ENCODE measurements at places on chromosomes 1 and 21. TPM values are rescaled to one million over a fixed set of nuclear protein-coding genes. Genes with fewer than 3 reads are reported as not detected.

GRCh38 chr21:39776589-39776988 is 31.6 kb downstream of the IGSF5 start:
- DNase-seq, result no peak

- no peak for DNase-seq
Observed at GRCh38 chr1:17246971-17247370, 1.9 kb upstream of the PADI3 start.

DNA sequence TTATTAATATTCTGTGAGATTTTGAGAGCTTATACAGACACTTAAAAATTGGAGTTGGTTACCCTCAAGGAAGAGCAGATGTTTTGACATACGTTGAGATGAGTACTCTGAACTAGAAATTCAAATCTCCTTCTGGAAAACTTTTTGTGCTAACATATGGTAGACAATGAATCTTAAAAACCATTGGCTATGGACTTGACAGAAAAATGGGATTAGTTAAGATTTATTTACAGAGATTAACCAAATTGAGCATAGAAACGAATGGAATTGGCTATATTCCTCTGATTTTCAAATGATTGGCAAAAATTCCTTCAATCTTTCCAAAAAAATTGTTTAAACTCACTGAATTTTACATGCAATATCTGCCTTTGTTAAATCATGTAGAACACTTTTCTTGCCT is 1392.9 kb downstream of the BRINP3 start:
- no peak for DNase-seq

- peak; percentile 12 for DNase-seq
Observed at GRCh38 chr1:107140703-107141490, at the start of gene NTNG1. Gene NTNG1 (plus strand): TSS chr1:107141039.

DNA sequence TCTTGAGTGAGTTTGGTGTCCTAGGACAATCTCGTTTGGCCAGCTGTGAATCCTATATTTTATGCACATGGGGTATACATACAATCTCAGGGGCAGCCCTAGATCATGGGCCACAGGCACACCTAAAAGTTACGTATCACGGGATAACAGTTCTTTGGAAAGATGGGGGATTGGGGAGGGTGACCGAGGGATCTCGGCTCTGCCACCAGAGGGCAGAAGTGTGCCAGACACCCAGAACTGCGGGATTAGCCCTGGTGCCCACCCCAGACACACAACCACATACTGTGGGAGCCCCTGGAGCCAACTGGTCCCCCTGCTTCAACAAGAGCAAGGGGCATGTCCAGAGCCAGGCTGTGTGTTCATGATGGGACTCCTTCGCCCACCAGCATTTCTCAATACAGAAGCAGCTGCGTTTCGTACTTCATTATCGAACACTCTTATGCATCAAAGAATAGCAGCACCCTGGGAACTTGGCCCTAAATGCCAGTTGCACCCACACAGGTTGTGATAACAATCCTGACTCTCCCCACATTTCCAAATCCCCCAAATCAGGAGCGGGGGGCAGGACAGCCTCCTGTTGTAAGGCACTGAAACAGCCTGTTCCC is 37.4 kb downstream of the TMCO4 start:
- DNase-seq, result no peak

DNA sequence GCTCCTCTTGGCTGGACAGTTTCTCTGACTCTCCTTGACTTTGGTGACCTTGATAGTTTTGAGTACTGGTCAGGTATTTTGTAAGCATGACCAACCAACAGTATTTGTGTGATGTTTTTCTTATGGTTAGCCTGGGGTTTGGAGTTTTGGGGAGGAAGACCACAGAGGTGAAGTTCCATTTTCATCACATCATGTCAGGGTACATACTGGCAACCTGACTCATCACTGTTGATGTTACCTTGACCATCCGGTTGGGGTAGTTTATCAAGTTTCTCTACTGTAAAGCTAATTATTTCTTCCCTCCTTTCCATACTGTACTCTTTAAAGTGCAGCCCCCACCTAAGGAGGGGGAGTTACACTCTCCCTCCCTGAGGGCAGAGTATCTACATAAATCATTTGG is 13.4 kb downstream of the OSCP1 start:
- DNase-seq, result no peak

GRCh38 chr1:9537863-9538668 is 1.2 kb upstream of the SLC25A33 start:
- DNase-seq, result no peak

- DNase-seq, result peak; percentile 92
Observed at GRCh38 chr1:150578272-150579109, 919 bp downstream of the MCL1 start.

- no peak for DNase-seq
Observed at GRCh38 chr1:198054510-198054909, 102.3 kb upstream of the NEK7 start.

GRCh38 chr1:211843018-211843417 is 12.5 kb upstream of the LPGAT1 start:
- no peak for DNase-seq

GRCh38 chr1:230103306-230104173 is 36.5 kb downstream of the GALNT2 start:
- DNase-seq, result no peak

DNA sequence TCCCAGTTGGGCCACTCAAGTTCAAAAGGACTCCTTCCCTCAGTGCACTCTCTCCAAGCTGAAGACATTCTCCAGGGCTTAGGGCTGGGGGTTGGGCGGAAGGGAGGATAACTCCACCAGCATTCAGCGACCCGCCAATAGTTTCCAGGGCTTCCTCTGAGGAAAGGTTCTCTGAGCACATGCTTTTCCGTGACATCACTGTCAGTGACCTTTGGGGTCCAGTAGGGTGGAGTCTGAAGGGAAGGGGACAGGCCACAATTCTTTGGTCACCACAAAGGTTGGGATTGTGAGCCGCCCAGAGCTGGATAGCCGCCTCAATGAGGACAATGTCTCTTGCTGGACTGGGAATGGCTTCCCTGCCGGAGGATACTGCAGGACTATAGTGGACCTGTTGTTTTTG is 22.8 kb upstream of the RXRG start:
- DNase-seq, result peak; percentile 38

DNA sequence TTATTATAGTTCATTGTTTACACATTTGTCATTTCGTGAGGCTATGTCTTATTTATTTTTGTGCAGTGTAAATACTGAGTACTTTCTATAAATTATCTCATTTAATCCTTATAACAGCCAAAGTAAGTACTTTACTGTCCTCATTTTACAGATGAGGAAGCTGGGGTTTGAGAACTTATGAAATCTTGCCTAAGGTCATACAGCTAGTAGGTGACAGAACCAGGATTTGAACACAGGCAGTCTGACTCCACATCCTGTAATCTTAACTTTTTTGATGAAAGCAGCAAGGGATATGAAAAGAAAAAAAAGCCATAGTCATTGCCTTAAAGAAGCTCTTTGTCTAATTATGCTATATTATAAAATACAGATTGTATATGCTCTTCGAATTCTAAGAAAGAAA is 107.1 kb upstream of the BMP8A start:
- no peak for DNase-seq

GRCh38 chr21:44710756-44711326 is 531 bp downstream of the TSPEAR start:
- DNase-seq, result no peak

GRCh38 chr1:82819234-82819633 is 1018.5 kb downstream of the ADGRL2 start:
- DNase-seq, result no peak

- no peak for DNase-seq
Observed at GRCh38 chr1:35572296-35572695, 818 bp upstream of the TFAP2E start.

GRCh38 chr1:98929437-98929836 is 75.2 kb downstream of the PLPPR5 start:
- DNase-seq, result no peak

DNA sequence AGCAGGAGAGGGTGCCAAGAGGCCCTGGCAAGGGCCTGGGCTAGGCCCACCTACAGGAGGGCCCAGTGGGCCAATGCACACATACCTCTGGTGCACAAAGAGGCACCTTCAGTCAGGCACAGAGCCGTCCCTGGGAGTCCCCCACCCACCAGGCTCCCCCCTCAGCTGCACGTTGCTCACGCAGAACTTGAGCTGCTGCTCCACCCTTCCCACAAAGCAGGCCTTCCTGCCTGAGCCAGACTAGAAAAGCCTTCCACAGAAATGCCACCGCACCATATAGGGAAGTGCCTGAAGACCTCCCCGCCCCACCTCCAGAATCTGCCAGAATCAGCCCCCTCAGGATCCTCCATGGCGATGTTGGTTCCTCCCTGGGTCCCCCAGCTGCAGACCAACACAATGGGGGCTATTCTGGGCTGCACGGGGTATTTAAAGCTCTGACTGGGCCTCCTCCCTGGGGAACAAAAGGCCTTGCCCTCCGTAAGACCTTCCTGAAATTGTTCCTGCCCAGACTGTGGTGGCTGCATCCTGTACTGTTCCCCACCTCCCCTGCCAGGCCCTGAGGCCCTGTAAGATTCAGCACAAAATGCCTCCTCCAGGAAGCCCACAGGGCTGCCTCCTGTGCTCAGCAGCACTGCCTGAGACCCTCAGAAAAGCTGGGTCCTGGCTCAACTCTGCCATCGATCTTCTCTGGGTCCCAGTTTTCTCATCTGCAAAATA is 27.2 kb downstream of the HSPG2 start:
- peak; percentile 59 for DNase-seq

GRCh38 chr1:211305044-211305443 is 21.6 kb upstream of the TRAF5 start:
- no peak for DNase-seq

- peak; percentile 19 for DNase-seq
Observed at GRCh38 chr1:158527190-158527815, 26.9 kb downstream of the OR6Y1 start.

- DNase-seq, result no peak
Observed at GRCh38 chr1:161158316-161159010, 837 bp upstream of the USP21 start.

- DNase-seq, result no peak
Observed at GRCh38 chr1:214550857-214551435, 456 bp downstream of the PTPN14 start.

GRCh38 chr1:95994643-95995042 is 726.9 kb upstream of the PTBP2 start:
- DNase-seq, result no peak

Gene ST6GALNAC5
- 3.7 TPM for total RNA-seq

Gene S100A2
- total RNA-seq, result 71.6 TPM

Gene TGFBR3
- 125 TPM for total RNA-seq

Gene LRRIQ3
- 0.99 TPM for total RNA-seq

Gene KRTAP10-7
- total RNA-seq, result 0.99 TPM

Gene HSF2BP
- total RNA-seq, result 0.89 TPM

Gene NUDT4B
- total RNA-seq, result 3.2 TPM

Gene SLAMF8
- 0.20 TPM for total RNA-seq

Gene PCNX2
- total RNA-seq, result 9.3 TPM

Gene LCE3D
- total RNA-seq, result 1.9 TPM
